HFF-Myc (cell line): ENCODE measurements at places on chromosomes 16 and 17.

- DNase-seq, result peak; percentile 87
Observed at GRCh38 chr17:7915611-7916384, at the start of gene RNF227. RNF227 (minus strand) TSS chr17:7916289; CDS start chr17:7916195, 94 bp downstream.

- no peak for DNase-seq
Observed at GRCh38 chr16:82241469-82242052, 71.5 kb upstream of the MPHOSPH6 start.

DNA sequence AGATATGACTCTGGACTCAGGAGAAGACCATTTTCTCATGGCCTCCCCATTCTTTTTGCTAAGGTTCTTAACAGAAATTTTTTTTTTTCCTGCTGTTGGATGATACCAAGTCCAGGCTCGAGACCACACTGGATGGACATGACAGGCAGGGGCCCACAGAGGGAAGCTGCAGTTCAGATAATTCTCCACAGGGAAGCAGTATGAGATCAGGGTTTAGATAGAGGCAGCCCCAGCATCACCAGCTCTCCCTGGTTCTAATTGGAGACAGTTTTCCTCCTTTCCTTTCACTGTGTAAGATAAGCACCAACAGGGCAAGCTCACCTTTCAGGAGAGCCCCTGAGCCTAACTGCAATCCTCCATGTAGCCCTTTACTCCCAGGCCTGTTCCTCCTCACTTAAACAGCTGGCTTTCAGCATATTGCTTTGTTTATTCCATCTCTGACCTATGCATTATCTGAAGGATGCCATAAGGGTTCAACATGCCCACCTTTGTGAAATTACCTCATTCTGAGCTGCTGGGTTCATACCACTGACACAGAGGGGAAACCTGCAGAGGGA, 108.1 kb downstream of the SNX11 start:
- DNase-seq, result no peak

GRCh38 chr17:82149401-82150099, 51.5 kb upstream of the FASN start:
- no peak for DNase-seq

DNA sequence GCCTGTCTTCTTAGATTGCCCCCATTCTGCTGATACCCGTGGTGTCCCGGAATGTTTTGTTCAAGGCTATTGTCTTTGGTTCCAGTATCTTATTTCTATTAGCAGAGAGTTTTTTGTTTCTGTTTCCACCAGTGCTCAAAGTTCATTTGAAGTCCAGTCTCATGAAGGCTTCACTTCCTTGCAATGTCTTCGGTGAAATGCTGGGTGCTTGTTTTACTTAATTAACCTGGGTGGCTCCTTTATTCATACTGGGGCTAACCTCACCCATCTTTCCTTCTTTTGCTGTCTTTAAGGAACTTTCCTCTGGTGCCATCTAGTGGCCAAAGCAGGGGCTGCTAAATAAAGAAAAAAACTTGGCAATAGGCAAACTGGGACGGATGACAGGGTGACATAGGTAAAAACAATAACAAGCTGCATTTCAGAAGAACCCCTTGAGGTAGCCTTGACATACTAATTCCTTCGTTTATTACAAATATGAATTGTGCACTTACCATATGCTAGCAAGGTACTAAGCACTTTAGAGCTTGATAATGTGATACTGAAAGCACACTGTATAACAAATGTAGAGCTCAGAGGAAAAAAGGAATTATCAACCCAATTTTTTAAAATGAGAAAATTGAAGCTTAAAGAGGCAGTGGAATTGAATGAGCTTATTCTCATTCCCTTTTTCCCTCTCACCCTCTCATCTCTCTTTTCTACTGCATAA, 2.8 kb upstream of the SMIM36 start:
- DNase-seq, result peak; percentile 39

DNA sequence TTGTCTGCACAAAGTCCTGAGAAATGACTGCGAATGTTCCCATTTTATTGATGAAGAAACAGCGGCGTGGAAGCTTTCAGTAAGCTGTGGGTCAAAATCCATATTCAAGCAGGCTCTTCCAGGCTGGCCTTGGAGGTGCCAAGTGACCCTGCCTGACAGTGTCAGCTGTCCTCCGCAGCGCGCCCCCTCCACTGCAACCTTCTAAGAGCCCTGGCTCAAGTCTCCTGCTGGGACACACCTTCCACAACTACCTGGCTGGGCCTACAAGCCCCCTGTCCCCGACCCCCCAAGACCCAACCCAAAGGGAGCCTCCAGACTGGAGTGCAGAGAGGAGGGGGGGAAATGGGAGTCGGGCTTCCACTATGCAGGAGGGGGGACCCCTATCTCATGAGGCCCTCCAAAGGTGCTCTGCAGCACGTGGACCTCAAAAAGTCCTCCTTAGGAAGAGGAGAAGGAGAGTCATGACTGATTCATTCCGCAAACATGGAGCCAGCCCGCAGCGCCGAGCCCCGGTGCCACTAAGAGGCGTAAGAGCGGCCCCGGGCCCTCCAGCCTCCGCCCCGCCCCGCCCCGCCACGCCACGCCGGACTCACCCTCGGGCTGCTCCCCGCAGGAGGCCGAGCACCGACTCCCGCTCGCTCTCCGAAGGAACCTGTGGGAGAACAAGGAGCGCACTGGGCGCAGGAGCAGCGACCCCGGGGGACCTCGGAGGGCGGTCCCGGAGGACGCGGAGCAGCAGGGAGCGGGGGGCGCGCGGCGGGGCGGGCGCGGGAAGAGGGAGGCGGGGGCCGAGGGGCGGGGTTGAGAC, 574 bp downstream of the MPP3 start:
- DNase-seq, result no peak

- no peak for DNase-seq
Observed at GRCh38 chr17:2058586-2059546, 4.0 kb downstream of the HIC1 start.

DNA sequence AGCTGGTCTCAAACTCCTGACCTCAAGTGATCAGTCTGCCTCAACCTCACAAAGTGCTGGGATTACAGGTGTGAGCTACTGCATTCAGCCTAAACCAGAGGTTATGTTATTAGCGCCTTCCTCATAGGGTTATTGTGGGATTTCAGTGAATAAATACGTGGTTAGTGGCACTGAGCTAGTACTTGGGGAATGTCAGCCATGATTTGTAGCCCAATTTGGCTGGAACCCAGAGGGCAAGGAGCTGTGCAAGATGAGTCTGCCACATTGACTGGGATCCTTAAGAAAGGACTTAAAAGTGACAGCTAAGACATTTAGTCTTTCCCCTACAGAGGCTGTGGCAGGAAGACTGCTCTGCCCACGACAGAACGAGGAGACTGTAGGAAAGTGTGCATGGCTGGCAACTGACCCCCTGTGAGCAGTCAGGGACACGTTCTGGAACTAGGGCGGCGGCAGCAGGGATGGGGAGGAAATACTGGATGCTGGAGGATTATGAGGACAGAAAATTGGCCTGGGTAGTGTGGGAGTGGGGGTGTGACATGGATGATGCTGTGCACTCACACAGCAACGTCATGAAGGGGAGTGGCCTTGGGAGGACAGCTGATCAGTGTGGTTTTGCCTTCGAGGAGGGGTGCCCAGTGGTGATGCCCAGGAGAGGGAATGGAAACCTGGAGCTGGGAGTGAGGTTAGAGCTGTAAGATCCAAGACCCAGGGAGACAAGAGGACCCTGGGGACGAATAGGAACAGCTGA, 14.6 kb downstream of the ATP5PD start:
- no peak for DNase-seq

DNA sequence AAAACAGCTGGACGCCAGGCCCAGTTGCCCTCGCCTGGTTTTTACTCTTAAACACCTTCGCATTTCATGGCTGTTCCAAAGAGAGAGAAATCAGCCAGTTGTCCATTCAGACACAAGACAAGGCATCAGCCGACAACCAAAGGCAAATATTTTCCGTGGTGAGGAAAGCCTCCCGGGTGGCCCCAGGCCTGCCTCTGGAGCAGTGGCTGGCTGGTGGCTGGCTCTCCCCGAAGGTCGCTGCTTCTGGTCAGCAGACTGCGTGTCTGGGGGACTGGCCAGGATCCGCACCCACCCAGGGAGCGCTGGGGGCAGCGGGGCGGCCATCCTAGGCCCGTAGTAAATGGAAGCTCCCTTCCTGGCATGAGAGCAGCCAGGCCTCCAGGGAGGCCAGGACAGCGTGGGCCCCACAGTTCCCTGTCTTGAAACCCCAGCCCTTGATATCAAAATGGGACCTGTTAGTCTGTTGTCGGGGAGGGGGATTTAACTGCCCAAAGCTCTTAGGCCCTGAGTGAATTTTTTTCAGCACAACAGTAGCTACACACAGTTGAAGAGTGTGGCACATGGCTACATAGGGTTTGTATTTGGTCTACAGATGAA, 57.7 kb downstream of the SREBF1 start:
- no peak for DNase-seq

DNA sequence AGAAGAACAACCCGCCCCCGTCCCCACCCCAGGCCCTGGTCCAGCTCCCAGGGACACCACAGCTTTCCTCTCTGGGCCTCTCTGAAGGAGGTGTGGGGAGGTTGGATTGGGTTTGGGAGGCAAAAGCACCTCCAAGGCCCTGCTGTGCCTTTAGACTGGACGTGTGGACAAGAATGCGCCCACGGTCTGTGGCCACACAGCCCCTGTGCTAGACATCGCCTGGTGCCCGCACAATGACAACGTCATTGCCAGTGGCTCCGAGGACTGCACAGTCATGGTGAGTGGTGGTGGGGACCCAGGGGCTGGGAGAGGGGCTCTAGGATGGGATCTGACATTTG, 3.0 kb downstream of the CORO1A start:
- DNase-seq, result no peak

- DNase-seq, result peak; percentile 89
Observed at GRCh38 chr17:75864448-75864871, 9.3 kb upstream of the WBP2 start.

DNA sequence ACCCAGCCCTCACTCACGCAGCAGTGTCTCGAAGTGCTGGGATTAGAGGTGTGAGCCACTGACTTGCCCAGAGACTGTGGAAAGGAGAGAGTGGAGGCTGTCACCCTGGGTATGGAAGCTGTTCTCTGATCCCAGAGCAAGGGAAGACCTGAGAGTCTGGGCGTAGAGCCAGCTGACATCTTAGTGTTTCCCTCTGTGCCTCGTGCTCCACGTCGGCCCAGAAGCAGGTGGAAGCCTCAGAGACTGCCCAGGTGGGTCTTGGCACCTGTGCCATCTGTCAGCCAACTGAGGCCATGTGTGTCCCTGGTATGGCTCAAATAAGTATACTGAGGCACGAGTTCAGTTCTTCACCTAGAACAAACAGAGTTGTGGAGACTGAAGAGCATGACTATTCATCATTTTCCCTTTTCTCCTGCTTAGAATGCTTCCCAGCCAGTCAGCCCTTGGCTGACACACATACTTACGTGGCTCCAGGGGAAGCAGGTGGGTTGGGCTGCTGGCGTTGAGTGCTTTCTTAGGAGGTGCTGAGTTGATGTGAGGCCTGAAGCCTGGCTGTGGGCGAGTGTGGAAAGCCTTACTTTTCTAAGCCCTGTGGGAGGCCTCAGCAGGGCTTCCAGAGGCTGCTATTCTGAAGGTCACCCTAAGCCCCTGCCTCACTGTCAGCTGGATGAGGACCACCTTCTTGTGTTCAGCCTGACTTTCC, 8.1 kb downstream of the CTRL start:
- DNase-seq, result no peak

DNA sequence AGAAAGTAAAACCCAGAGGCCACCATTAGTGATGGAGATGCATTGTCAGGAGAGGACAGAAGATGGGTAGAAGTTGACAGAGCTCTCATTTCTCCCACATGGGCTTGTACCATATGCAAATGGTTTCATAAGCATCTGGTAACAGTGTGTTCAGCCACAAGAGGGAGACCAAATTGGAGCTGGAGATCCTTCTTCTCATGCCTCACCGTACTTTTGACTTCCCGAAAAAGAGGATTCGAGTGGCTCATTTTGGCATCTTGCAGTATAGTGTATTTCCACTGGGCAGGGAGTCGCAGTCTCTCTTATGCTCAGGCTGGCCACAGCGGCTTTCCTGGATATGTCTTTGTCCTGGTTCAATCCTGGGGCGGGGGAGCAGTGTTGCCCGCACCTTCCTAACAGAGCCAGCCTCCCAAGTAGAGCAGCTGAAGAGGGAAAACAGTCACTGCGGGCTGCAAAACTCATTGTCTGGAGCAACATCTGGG, 23.8 kb downstream of the TBC1D3B start:
- no peak for DNase-seq

DNA sequence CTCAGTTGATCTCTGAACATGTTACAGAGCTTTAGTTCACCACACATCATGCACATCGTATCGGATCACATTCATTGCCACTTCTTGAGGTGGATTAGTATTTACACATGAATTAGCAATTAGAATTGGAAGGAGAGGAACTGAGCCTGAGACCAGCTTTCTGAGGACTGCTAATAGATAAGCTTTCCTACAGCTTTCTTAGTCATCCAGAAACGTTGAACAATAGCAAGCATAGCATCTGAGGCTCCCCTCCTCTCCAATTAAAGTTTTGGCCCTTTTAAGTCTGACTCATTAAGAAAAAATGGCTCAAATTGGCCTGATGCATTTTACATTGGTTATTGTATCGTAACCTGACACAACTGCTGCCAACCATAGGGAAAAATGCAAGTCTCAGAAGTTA, 1130.4 kb downstream of the CDH8 start:
- DNase-seq, result no peak

GRCh38 chr17:42517516-42517915, 18.5 kb upstream of the NAGLU start:
- peak; percentile 80 for DNase-seq

DNA sequence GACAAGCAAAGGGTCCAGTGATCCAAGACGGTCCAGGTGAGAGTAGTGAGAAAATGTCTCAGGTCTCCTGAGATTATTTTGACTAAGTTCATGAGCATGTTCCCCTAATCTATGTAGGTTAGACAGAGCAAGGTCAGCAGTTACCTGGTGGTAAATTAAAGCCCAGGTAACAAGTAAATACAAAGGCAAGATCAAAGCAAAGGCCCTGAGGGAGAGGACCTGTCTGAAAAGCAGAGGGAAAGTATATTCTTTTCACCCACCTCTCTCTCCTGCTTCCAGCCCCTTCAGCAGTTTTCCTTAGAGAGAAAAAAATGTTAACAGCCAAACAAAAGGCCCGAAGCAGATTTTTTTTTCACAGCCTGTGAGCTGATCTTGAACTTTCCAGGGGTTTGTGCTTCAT, 302.7 kb downstream of the MAP2K6 start:
- DNase-seq, result no peak
